NCI-H446 treated with DMSO at 0.1 percent for 48 hours (cell line): ENCODE measurements at places on chromosomes 7 and 10.

DNA sequence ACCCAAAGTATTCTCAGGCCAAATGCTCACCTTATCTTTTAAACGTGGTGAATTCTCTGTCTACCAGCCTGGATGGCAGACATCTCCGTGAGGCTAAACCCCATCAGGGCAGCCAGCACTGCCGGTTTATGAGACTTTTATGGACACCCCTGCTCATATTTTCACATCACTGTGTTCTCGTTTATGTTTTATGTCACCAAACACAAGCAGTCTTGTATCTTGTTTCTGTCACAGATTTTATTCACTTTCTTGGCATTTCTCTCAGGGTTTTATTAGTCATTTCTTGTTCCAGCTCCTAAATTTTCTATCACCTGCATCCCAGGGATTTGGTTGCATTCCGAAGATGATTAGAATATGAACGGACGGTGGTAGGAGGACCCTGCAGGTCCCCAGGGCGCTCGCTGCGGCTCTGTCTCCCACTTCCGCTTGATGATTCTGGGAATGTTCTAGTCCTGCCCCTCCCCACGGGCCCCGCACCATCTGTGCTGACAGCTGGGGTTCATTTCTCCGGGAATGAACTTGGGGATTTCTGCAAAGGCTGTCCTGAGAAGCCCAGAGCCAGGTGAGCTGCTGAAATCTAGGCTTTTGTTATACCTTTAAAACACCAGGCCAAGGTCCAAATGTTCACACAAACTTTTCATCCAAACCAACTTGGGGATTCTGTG lies 217.6 kb downstream of the GFRA1 start:
- no peak for DNase-seq

- no peak for DNase-seq
Observed at GRCh38 chr7:41889040-41889439, 186.2 kb upstream of the INHBA start.

DNA sequence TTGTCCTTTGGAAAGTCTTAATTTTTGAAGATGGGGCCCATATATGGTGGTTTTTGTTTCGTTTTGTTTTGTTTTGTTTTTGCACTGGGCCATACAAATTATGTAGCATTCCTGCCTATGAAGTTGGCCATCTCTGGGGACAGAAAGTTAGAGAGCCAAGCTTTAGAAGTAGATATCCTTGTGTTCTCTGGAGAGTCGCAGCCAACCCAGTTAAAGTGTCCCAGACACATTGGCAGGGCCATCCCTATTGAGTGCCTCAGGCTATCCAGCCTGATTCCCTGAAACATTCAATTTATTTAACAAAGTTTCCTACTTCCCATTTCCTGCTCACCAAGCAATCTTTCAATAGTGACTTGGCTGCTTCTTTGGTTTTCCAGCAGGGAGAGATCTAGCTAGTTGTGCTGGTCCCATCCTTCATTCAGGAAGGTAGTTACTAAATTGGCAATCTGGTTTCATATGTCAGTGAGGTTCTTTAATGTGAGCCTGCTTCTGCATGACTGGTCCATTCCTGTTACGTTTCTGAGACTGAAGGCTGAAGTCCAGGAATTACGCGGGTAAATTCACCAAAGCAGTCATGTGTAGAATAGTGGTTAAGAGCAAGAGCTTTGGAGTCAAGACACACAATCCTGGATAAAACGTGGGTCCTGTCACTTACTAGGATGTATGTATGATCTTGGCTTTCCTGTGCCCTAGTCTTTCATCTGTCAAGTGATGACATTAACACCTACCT lies 49.3 kb upstream of the HBP1 start:
- DNase-seq: peak; percentile 73

- no peak for DNase-seq
Observed at GRCh38 chr10:61589547-61590243, 73.0 kb upstream of the CABCOCO1 start.
